Fibroblast of the aortic adventitia (primary cell): ENCODE measurements at places on chromosomes 16 and 17. TPM values are rescaled to one million over a fixed set of nuclear protein-coding genes. Genes with fewer than 3 reads are reported as not detected.

DNA sequence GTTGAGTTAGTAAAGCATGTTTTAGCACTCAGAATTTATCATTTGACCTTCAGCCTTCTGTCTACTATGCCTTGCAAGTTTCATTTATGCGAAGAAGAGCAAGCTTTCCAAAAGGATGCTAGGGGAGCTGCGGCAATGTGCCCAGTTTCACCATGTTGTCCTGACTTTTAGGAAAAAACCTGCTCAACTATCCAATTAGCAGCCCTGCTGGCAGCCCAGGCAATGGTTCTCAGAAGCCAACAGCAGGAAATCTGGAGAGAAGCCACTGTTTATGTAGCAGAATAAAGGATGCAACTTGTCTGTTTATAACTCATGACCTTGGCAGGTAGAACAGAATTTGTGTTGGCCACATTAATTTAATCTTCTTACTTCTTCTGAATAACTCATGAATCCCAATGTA is 230.8 kb downstream of the ABCC12 start:
- DNase-seq = no peak

DNA sequence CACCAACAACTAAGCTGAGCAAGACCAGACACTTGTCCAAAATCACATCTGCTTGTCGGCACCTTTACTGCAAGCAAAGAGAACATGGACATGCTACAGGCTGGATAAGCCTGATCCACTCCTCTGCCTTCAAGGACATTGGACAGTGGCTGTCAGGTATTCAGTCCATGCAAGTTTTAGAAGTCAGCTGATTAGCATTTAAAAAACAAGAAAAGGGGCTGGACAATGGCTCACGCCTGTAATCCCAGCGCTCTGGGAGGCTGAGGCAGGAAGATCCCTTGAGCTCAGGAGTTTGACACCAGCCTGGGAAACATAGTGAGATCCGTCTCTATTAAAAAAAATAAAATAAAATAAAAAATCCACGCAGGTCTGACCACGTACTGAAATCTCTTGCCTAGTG is 20.3 kb downstream of the PARN start:
- DNase-seq = no peak

DNA sequence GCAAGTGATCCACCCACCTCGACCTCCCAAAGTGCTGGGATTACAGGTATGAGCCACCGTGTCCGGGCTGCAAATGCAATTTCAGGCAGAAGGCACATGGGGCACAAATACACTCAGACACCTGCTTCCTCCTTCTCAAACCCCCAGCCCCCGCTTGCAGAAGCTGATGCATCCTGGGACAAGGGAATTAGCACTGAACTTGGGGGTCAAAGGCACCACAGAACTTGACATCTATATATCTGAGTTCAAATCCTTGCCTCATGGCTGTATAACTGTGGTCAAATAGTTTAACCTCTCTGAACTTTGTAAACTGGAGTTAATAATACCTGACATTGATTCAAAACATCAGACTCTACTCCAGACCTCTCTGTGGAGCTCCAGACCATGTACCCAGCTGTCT is 4.1 kb upstream of the ARL5C start:
- DNase-seq = no peak

GRCh38 chr16:81461766-81462165 is 17.2 kb downstream of the CMIP start:
- DNase-seq = no peak

IRX6 gene
- not detected in 2 replicates for total RNA-seq

TNP2 gene
- not detected in 2 replicates for total RNA-seq

BAIAP3 gene
- total RNA-seq = 0.09 TPM in 1 of 2 replicates, not detected in the other
